Mesothelial cell of epicardium (in vitro differentiated cells): ENCODE measurements at places on chromosomes 13 and 19.

GRCh38 chr13:50580684-50581305 is 262.7 kb downstream of the DLEU7 start:
- no peak for DNase-seq

DNA sequence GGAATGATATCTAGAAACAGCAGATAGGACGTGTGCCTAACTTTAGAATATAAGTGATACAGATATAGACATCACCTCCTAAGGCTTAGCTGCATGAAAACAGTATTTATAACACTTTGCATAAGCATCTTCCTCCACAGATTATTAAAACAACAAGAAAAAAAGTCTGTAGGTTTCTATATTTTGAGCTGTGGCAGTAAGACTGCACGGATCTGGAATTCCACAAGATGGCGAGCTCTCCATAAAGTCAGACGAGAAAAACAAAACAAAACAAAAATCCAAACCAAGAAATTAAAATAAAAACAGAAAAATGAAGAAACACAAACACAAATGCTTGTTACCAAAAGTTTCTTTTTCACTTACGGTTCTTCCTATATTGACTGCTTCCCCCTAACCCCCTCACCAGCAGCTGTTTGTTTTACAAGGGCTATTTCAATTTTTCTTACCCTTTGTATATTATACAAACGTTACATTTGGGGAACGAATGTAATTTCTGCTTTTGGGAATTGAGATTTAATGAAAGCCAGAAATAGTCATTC is 285.8 kb downstream of the MYO16 start:
- DNase-seq: no peak

DNA sequence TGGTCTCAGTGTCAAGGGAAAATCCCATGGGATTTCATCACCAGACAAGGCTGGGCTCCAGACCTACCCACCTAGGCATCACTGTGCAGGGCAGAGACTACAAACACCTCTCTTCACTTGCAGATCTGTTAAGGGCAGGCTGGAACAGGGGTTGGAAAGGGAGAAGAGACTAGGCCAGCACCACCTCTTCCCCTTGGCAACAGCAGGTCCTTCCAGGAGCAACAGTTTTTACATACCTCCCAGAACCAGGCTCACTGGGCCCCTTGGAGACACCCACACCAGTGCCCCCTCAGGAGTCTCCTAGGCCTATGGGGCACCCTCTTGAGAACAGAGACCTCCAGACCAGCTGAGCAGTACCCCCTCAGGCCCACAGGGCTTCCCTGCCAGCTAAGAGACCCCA is 2.5 kb upstream of the UBE2M start:
- DNase-seq: no peak

DNA sequence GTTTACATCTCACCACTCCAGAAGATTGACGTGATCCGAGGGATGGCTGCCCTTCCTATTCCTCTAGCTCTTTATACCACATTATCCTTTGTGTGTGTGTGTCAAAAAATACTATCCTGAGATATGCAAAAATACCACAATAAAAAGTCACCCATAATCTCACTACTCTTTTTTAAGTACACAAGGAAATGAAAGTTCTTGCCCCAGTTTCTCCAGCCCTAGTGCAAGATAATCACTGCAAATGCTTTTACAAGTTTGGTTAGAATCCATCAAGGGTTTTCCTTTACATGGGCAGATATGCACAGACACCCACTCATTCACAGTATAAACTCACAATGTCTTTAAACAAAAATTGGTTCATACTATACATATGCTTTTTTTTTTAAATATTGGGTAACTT is 89.3 kb downstream of the DIAPH3 start:
- no peak for DNase-seq

DNA sequence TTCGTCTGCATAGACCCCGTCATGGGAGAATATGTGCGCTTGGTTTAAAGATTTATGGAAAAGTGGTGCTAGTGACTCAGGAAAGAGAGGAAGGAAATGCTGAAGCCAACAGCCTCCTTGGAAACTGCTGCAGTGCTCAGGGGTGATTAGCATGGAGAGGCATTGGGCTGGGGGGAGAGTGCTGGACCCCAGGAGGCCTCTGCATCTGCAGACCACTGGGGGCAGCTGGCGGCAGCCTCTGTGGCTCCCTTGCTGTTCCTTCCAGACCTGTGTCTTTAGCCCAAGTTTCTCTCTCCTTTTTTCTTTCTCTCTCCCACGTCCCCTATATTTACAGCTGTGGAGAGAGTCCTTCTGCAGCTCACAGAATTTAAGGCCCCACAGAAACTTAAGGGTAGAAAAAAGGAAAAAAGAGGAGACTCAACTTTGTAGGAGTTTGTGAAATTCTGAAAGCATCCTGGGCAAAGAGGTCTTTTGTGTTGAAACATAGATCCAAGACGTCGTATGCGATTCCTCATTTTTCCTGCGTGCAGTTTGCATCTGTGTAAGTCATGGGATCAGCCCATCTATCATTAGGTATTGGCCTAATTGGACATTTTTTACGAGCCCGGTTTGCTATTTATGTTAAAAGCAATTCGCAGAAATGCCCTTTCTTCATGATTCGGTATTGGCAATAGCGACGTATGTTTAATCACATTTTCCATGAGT is 116.2 kb upstream of the ZNF536 start:
- DNase-seq: no peak

DNA sequence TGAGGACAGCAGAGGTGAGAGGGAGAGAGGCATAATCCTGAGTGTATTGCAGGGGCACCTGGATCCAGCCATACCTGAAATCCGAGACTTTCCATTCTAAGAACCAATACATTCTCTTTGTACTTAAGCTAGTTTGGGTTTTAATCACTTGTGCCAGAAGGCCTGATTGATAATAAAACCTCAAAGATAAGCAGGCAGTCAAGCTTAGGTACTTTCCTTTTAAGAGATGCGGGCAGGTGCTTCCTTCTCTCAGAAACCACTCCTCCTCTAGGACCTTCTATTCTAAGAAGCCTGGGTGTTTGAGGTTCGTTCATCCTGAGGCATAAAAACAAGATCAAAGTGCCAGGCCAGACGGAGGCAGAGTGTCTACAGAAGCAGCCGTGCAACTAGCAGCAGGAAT is 22.2 kb downstream of the FAM187B start:
- DNase-seq: no peak

DNA sequence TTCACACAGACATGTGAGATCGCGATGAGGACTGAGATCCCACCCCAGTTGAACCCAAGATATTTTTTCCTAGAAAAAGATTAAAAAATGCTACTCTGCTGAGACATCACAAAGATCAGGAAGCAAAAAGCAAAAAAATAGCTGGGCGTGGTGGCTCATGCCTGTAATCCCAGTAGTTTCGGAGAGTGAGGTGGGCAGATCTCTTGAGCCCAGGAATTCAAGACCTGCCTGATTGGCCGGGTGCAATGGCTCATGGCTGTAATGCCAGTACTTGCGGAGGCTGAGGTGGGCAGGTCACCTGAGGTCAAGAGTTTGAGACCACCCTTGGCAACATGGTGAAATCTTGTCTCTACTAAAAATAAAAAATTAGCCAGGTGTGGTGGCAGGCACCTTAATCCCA is 1.1 kb downstream of the FUT3 start:
- no peak for DNase-seq

DNA sequence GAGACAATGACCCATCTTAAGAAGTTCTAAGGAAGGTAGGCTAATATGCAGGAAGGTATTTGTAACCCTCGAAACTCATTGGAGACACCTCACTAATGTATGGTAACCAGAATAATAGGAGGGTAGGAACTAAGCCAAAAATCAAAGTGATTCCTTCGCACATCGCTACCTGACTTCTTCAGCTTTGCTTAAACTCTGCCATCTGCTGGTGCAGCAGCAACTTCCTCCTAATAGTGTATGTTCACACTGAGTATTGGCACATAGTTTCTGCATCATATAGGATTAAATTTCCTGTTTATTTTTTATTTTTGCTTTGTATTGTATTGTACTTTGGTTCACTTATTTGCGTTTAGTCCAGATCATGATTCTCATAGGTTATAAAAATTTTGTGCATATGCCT is 676.2 kb downstream of the GPC5 start:
- no peak for DNase-seq

DNA sequence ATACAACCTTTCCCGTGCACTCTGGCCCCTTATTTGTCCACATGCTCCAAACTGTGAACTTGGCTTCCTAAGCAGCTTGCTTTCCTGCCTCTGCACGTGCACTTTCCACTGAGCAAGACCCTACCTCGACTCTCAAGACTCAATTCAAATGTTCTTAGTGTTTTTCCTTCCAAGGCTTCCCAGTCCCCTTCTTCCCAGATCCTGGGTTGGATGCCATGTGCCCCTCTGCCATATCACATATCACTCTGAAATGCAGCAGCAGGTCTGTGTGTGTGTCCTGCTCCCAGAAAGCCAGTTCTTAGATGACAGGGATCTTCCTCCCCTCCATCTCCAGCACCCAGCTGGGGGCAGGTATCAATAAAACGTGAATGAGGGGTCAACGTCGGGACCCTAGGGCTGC is 3.0 kb downstream of the ZNF557 start:
- no peak for DNase-seq

- no peak for DNase-seq
Observed at GRCh38 chr19:31801611-31802010, 452.4 kb upstream of the TSHZ3 start.

DNA sequence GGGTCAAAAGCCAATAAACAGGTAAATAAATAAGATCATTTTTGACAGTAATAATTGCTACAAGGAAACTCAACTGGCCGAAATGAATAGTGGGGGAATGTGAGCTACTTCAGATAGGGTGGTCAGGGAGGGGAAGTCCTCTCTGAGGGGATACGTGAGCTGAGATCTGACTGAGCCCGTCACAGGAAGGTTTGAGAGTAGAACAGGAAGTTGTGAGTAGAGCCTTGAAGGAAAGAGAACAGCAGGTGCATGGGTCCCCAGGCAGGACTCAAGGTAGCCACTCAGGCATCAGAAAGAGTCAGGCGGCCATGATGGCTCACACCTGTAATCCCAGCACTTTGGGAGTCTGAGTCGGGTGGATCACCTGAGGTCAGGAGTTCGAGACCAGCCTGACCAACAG is 6.3 kb downstream of the IRGQ start:
- no peak for DNase-seq

DNA sequence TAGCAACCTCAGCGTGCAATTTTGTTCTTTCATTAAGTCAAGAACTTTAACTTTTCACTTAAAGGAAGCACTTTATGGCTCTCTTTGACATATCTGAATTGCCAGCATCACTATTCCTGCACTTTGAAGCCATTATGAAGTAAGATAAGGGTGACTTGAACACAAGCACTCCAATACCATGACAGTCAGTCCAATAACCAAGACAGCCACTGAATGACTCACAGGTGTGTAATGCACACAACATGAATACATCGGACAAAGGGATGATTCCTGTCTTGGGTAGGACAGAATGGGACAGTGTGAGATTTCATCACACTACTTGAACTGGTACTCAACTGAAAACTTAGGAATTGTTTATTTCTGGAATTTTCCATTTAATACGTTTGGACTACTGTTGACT is 233.7 kb upstream of the IPO5 start:
- no peak for DNase-seq

- DNase-seq: no peak
Observed at GRCh38 chr19:54335164-54335563, 3.8 kb downstream of the LILRA4 start.

DNA sequence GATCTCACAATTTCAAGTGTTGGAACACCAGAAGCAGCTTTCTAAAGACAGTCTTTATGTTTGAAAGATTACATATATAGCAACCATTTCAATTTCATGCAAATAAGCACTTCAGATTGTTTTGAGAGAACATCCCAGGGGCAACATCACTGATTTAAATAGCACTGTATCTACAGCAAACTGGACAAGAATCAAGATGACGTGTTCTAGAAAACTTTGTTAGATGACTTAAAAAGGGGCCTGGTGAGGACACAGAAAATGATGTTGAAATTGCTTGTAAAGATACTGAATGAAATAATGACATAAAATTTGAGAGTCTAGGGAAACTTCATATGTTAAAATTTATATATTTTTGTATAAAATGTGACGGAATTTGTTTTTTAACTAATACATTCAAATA is 277.1 kb downstream of the KLF12 start:
- no peak for DNase-seq

DNA sequence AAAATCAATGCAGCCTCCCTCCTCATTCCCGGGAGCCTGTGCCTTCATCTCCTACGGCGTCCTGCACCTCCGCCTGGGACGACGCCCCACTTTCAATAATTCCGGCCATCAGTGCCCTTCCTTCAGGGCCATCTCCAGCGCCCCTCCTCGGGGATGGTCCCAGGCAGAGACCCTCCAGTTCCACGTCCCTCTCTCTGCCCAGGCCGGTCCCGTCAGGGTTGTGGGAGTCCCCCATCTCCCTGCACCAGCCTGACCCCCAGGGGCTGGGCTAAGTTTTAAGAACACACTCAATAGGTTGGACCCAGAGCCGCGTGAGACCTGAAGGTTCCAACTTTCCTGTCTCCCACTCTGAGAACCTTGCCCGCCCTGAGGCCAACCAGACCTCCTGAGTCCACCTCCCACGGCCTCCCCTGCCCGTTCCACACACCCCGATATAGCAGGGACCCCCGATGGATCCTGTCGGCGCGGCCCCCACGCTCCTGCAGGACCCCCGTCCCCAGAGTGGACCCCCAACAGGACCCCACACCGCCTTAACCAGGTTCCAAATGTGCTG is 646 bp downstream of the TMEM161A start:
- no peak for DNase-seq

GRCh38 chr19:50873056-50873455 is at the start of gene KLK2:
KLK2 (plus strand) TSS chr19:50873439; CDS start chr19:50873474, 35 bp downstream.
- no peak for DNase-seq

DNA sequence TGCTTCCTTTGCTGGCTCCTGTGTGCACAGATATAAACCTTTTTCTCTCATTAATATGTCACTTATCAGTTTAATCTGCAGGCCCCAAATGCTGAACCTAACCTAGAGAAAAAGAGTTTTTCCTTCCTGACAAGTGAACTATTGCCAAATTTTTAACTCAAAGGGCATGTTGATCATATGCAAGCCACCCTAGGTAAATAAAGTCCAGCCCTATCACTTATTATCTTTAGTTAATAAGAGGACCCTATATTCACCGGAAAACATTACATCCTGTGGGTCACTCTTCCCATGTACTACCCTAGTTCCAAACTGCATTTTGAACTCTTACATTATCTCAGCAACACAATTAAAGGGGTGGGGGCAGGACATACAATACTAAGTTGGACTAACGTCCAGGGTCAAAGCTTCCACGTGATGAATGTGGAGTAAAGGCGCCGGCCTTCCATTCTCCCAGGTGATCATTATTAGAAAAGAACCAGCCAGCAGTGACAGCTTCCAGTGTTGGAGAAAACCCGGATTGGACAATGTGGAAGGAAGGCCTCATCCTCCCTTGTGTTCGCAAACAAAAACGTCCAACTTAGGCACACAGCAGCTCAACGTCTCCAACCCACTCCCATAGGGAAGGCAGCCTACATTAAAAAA is 86.6 kb downstream of the STK24 start:
- DNase-seq: no peak

- DNase-seq: no peak
Observed at GRCh38 chr19:13969897-13970296, 17.6 kb downstream of the DCAF15 start.

- DNase-seq: no peak
Observed at GRCh38 chr13:49584771-49585182, 581 bp downstream of the RCBTB1 start.
